Head of caudate nucleus (tissue), 42 donors: ENCODE measurements at places on chromosomes 5 and 9.
A peak's percentile ranks its signal among the peaks of the same experiment; 100 is the strongest.

DNA sequence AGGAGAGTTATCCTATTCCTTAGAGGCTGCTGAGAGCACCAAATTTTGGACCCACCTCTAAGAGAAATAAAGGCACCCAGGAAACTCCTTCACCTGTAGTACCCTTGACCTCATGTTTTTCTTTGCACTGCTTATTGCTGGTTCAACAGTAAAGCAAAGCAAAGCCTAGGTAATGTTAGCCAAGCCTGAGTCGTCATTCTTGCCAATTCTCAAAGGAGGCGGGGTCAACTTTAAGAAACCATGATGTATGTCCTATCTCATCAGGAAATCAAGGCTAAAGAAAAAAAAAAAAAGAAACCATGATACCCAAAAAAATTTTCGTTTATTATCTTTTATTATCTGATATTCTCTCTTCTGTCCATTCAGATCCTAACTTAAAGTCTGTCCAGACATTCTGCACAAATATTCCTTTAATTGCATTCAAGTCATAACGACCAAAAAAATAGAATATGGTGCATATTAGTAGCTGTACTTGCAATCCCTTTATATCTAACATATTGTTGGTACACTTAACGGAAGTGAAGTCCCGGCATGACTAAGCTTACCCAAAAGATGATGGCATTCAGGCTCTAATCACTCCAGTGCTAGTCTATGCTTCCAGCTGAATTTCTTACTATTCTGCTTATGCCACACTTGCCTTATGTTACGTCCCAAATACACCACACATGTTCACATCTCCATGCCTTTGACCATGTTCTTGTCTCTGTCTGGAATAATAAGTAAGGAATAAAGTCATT lies 1.8 kb downstream of the AUH start:
- DNase-seq = no peak

- DNase-seq = no peak
Measured at GRCh38 chr5:81450940-81451339, 57.0 kb upstream of the ACOT12 start.

- DNase-seq = no peak
Measured at GRCh38 chr9:76112151-76112550, 221.7 kb downstream of the PCSK5 start.

DNA sequence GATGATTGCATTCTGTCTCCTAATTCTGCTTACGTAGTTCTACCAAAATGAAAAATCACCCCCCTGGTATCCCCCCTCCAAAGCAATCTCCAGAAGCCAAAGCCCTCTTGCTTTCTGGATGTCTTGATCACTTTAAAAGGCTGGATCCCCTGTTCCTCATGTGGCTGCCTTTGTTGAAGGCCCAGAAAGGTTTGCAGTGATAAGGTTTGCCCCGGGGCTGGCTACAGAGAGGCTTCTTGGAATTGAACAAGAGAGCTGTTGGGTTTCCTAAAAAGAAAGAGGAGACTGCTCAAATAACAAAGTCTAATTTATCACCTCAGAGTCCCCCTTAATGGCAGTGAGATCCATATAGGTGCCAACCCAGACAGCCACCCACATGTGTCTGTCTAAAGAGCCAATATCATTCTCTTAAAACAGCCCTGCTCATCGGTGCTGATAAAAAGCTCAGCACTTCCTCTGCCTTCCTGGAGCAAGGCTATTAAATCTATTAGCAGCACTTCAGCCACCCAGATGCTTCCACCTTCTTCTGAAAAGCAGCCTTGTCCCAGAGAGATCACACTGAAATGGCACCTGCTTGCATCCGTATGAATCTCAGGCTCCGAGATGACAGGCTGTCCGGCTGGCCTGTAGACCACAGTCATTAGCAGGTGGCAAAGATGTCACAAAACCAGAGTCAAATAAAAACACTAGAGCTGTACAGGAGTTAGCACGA lies 70.9 kb downstream of the TEX10 start:
- no peak for DNase-seq

DNA sequence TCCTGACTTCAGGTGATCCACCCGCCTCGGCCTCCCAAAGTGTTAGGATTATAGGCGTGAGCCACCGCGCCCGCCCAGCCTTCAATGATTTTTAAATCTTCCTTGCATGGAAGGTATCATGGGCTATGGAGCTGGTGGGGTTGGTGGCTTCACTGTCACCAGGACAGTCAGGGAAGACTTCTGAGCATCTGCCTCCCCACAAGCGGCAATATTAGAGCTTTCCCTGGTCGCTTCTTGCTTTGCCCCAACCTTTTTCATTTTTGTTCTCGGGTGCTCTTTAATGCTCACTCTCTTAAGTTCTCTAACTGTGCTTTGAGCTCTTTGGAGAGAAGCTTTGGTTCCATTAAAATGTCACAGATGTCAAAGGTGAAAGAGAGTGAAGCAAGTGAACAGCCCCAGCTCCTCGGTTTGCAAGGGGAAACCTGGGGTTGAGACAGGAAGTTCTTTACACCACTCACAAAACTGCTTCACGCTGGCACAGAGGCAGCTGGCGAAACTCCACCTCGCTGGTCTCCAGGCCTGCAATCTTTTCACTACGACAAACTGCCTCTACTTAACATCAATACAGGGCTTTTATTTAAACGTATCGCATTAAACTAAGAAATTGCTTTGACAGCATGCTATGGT lies 142.5 kb upstream of the RETREG1 start:
- no peak for DNase-seq

DNA sequence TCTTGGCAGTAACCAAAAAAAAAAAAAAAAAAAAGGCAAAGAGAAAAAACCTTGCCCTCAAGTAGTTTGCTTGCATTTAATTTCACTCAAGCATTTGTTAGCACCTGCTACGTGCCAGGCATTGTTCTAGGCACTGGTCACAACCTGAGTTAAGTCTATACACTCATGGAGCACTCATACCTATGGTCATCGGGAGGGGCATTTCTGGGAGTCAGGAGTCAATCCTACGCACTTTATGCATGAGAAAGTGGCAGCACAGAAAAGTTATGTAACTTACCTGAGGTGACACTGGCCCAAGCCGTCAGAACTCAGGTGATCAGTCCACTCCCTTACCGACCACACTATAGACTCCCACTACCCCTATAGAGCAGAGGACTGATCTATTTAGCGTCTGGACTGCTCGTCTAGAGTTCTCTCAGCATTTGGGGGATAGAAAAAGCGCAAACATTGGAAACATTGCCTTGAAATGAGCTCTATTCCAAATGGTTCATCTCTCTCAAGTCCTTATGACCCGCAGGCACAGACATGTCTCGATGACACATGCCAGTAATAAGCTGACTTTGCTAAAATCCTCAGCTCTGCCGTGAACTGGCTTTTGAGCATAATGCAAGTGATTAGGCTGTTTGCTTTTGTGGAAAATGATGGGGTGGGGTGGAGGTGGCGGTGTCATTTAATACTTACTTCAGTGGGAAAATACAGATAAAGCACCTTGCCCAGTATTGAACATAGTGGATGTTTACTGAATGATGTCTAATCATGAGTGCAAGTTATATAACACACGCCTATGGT lies 160.2 kb downstream of the ARHGEF28 start:
- DNase-seq = no peak

DNA sequence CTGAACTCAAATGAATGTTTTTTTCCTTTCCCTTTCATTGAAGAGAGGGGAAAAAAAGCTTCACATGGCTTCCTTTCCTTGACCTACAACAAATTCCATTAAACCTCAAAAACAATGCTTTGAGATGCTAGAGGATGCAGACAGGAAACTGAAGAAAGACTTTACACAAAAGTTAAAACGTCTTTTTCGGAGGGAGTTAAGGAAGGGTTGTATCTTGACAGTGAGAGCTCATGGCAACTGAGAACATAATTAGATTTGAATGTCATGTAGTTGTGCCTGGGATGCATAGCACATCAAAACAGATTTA lies 66.4 kb downstream of the EBF1 start:
- no peak for DNase-seq

DNA sequence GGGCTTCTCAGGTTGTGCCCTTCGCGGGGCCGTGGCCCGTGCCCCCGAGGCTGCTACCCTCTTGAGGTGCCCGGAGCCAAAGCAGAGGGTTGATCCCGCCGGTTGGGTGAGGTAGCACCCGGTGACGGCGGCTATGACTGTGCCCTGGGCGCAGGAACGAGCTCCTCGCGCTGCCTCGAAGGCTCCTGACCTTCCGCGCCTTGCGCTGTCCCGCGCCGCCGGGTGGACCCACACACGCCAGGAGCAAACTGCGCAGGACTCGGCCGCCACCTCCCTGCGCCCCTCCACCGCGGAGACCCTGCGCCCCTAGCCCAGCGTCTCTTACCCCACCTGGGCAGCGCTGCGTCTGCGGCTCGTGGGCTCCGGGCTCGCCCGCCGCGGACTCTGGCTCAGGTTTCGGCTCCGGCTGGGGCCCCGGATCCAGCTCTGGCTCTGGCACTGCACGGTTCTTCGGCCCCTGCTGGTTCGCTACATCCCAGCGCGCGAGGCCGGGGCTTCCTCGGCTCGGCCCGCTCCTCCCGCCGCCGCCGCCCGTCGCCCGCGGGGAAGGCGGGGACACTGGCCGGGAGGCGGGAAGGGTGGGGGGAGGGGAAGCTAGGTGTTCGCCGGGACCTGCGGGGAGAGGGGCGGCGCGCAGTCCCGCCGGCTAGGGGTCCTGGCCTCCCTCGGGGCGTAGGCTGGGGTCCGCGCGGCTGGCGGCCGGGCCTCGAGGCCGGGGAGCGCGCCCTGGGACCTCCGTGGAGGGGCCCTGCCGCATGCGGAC lies 5.4 kb upstream of the PITX1 start:
- no peak for DNase-seq

DNA sequence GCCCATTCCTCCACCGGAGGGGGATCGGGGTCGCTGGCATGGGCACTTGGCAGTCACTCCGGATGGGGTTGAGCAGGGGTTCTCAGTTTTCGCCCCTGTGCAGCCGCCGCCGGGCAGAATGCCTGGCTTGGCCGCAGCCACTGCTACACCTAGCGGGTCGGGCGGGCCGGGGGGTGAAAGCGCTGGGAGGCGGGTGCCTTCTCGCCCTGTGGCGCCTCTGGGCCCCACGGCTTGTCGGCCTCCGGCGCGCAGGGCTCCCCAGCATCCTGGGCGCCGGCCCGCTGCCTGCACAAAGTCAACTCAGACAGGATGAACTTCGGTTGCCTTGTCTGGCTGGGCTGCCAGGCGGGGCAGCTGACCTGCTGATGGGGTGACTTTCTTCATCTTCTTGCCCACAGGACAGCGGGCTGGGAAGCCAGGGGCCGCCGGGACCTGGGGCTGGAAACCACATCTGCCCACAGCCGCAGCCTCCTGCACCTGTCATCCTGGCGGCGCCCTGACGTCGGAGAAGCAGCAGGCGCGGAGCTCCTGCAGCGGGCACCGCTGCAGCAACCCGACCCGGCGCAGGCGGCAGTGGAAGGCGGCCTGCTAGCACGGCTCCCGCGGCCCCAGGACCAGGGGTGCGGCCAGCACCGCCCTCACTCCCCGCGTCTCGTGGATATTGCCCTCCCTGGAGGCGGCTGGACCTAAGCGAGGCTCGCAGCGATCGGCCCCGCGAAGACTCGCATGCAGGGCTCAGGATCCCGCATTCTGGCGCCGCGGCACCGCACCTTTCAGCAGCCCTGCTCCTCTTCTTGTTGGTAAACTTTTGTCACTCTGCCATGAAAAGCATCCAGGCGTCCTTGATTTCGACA lies 1.3 kb upstream of the ANKRD18A start:
- DNase-seq = peak; percentile 48

GRCh38 chr9:77514886-77515711 lies 133.0 kb downstream of the GNA14 start:
- DNase-seq = no peak

DNA sequence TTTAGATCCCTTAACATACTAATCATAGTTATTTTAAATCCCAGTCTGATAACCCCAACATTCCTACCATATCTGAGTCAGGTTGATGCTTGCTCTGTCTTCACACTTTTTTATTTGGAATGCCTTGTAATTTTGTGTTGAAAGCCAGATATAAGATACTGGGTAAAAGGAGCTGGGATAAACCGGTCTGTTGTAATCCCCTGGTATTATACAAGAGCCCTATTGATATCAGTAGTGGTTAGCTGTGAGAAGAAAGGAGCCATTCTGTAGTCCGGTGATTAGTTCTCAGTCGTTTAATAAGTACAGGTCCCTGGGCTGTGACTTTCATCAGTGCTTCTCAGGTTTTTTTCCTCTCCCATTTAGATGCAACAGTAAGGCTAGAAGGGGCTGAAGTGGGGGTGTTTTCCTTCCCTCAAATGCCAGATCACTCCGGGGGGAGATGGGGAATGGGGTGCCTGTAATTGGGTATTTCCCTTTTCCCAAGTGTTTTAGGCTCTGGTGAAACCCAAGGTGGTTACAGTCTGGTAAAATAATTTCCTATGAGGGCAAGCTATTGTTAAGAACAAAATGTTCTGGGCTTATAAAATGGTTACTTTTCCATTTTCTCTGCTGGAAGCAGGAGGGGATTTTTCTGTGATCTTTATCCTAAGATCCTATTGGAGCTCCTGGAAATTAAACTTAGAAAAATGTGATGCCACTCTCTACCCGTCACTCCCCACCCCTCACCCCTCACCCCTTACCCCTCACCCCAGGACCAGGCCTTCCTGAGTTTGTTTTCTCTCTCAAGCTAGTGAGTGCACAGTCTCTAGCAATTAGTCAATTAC lies 72.7 kb downstream of the KCNN2 start:
- no peak for DNase-seq

- no peak for DNase-seq
Measured at GRCh38 chr9:136235171-136235570, 10.4 kb downstream of the QSOX2 start.

DNA sequence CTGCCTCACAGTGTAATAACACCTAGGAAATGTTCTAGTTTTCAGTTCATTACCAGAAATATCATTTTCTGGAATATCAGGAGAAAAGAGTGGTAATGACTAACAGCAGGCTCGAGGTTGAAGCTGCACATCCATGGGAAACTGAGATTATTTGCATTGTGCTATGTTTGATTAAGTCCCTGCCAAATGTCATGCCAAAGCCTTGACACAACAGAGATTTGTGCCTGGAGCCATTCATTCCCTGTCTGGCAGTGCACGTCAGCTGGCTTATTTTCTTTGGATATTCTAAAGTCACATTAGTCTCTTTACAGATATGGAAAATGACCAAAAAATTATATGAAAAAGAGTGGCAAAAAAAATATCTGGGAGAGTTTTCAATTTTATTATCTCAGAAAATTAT lies 848.0 kb downstream of the PTPRD start:
- no peak for DNase-seq

GRCh38 chr5:61167382-61167781 lies 5.1 kb upstream of the SMIM15 start:
- DNase-seq = peak; percentile 37

GRCh38 chr5:61599370-61600122 lies 267.5 kb downstream of the ZSWIM6 start:
- no peak for DNase-seq

DNA sequence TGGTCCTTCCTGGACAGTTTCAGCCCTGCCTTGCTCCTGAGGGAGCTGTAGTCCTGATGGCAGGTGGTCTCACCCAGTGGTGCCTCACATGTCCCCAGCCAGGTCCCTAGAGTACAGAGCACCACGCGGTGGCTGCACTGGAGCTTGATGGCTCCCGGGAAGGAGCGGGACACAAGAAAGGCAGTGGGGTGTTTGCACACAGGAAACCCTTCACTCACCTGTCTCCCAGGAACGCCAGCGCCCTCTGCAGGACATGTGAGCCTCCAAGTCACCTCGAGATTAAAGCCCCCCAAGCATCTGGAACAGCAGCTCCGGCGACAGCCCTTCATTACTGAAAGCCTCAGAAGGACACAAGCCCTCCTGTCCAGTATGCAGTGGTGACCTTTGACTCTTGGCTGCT lies 19.9 kb upstream of the TMEM250 start:
- no peak for DNase-seq
